Pericardium fibroblast (primary cell): ENCODE measurements at places on chromosomes 12 and 14. TPM values are rescaled to one million over a fixed set of nuclear protein-coding genes. Genes with fewer than 3 reads are reported as not detected.

GUCY2C gene
- not detected in 2 replicates for total RNA-seq

CBLN3 gene
- 3.1 and 6.9 TPM in 2 replicates for total RNA-seq

ACOT6 gene
- total RNA-seq: not detected in 2 replicates

CRACR2A gene
- 2.3 and 3.2 TPM in 2 replicates for total RNA-seq

KLRK1 gene
- not detected in 2 replicates for total RNA-seq

TAS2R30 gene
- total RNA-seq: 0.12 and 0.26 TPM in 2 replicates

ACVRL1 gene
- total RNA-seq: 79.6 and 125 TPM in 2 replicates

ADSS1 gene
- 6.3 and 8.3 TPM in 2 replicates for total RNA-seq

GPD1 gene
- total RNA-seq: 1.3 and 2.5 TPM in 2 replicates

RPGRIP1 gene
- total RNA-seq: 0.12 and 0.17 TPM in 2 replicates

SMIM41 gene
- total RNA-seq: 2.0 TPM in 1 of 2 replicates, not detected in the other

DPY19L2 gene
- total RNA-seq: 1.1 TPM in 1 of 2 replicates, not detected in the other

RTL1 gene
- not detected in 2 replicates for total RNA-seq

PLBD1 gene
- 2.6 and 4.2 TPM in 2 replicates for total RNA-seq

DEPDC4 gene
- 0.35 TPM in 1 of 2 replicates, not detected in the other for total RNA-seq

GPR137C gene
- total RNA-seq: 0.17 and 0.58 TPM in 2 replicates

OTX2 gene
- total RNA-seq: not detected in 2 replicates

SMOC1 gene
- 2.4 TPM in 1 of 2 replicates, not detected in the other for total RNA-seq

FAIM2 gene
- total RNA-seq: 4.0 and 21.1 TPM in 2 replicates

CCDC175 gene
- total RNA-seq: not detected in 2 replicates

INHBE gene
- 7.0 and 7.2 TPM in 2 replicates for total RNA-seq

KRT5 gene
- total RNA-seq: 0.82 TPM in 1 of 2 replicates, not detected in the other

ERH gene
- 92.1 and 94.9 TPM in 2 replicates for total RNA-seq

CELA1 gene
- not detected in 2 replicates for total RNA-seq

CACNA1C gene
- total RNA-seq: 2.1 and 10.7 TPM in 2 replicates

ACTR10 gene
- 54.6 and 55.3 TPM in 2 replicates for total RNA-seq

LBHD2 gene
- total RNA-seq: 0.26 TPM in 1 of 2 replicates, not detected in the other

CLEC4C gene
- not detected in 2 replicates for total RNA-seq

OR4E1 gene
- not detected in 2 replicates for total RNA-seq

ERP27 gene
- total RNA-seq: under 0.01 and 0.35 TPM in 2 replicates

GALNT16 gene
- total RNA-seq: 1.1 and 3.7 TPM in 2 replicates

PKP2 gene
- total RNA-seq: 12.9 and 21.1 TPM in 2 replicates

MYRFL gene
- not detected in 2 replicates for total RNA-seq

RIMBP2 gene
- 0.23 and 0.60 TPM in 2 replicates for total RNA-seq

LPAR5 gene
- total RNA-seq: 3.6 TPM in 1 of 2 replicates, not detected in the other

PZP gene
- not detected in 2 replicates for total RNA-seq

LYZ gene
- total RNA-seq: not detected in 2 replicates

DCN gene
- 2,247 and 2,317 TPM in 2 replicates for total RNA-seq

IAPP gene
- total RNA-seq: not detected in 2 replicates

TSPAN19 gene
- total RNA-seq: not detected in 2 replicates

WNT1 gene
- not detected in 2 replicates for total RNA-seq

KRT8 gene
- total RNA-seq: 48.8 and 158 TPM in 2 replicates

PLEKHH1 gene
- total RNA-seq: under 0.01 and 0.58 TPM in 2 replicates

RIPK3 gene
- 0.35 and 0.51 TPM in 2 replicates for total RNA-seq

NAV3 gene
- 38.4 and 55.0 TPM in 2 replicates for total RNA-seq

DNAJC22 gene
- total RNA-seq: 0.34 and 4.3 TPM in 2 replicates

CLEC2A gene
- not detected in 2 replicates for total RNA-seq

NANOG gene
- not detected in 2 replicates for total RNA-seq

KRT74 gene
- not detected in 2 replicates for total RNA-seq
